Thyroid gland (tissue), 4 donors: ENCODE measurements at places on chromosomes 1 and 21. TPM values are rescaled to one million over a fixed set of nuclear protein-coding genes. Genes with fewer than 3 reads are reported as not detected.

DNA sequence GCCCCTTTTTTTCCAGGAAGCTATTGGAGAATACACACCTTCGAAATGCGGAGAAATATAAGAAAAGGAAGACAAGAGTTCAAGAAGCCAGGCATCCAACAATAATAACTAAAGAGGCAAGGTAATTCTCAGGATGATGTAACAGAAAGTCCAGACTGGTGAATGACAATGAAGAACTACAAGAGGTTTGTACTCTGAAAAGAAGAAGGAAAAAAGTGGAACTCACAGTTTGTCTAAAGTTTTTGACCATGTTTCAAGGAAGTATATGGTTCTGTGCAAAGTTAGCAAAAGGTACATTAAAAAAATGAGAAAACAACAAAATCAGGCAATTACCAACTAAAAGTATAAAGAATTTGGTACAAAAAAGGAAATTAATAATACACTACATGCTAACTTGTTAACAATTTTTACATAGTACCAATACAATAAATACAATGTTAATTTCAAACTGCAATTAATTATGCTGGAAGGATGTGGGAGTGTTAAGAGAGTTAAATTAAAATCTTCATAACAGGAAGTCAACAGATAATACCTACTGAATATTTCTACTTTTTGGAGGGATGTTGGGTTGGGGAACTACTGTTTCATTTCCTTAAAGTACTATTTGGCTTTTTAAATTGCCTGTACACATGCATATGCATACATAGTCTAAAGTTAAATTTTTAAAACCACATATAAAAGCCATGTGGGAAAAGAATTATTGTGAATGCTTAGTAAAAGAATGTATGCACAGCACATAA, 12.9 kb upstream of the CD55 start:
- no peak for DNase-seq
- no peaks in the 10 kb centered on the region for H3K27me3 ChIP-seq
- no peaks in the 10 kb centered on the region for H3K4me1 ChIP-seq
- no peak overlapping the region for H3K27ac ChIP-seq
- H3K36me3 ChIP-seq = no peaks in the 10 kb centered on the region
- no peak overlapping the region for H3K4me3 ChIP-seq

GRCh38 chr21:35395728-35396127, 346.6 kb upstream of the RUNX1 start:
- H3K27ac ChIP-seq = no peak overlapping the region
- DNase-seq = no peak
- no peaks in the 10 kb centered on the region for H3K27me3 ChIP-seq
- no peak overlapping the region for H3K4me3 ChIP-seq
- no peaks in the 10 kb centered on the region for H3K36me3 ChIP-seq

DNA sequence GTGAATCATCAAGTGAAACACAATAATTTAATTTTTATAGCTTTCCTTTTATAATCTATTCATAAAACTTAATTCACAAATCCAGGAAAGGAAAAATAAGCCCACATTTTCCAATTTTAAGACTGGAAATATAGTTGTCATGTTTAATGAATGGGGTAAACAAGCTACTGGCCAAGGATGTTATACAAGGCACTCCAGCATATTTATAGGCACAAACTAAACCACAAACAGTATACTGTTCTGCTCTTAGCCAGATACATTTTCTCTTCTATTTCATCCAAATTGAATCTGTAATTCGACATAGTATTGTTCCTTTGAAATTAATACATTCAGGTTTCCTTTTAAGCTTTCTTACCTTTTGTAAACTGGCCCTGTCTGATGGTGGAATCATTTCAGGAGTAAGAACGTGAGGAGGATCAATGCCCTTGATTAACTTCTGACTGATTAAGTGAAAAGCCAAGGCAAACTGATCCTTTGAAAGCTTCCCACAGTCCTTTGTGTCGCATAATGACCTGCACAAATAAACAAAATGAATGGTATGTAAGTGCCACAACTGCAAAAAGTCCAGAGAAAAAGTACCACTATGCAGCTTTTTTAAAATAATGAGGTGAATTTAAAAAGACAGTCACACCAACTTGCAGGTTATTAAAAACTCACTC, 74.4 kb downstream of the EPS15 start:
- no peak for DNase-seq
- no peak overlapping the region for H3K4me3 ChIP-seq
- peaks cover 1% of the 10 kb centered on the region for H3K36me3 ChIP-seq
- H3K4me1 ChIP-seq = peaks cover 15% of the 10 kb centered on the region

The SHE gene
- 44.3 TPM for total RNA-seq

The MMP23B gene
- 7.8 TPM for total RNA-seq

The FAM110D gene
- total RNA-seq = 9.5 TPM
